ENCODE measurements at places on chromosomes 3 and 15.

DNA sequence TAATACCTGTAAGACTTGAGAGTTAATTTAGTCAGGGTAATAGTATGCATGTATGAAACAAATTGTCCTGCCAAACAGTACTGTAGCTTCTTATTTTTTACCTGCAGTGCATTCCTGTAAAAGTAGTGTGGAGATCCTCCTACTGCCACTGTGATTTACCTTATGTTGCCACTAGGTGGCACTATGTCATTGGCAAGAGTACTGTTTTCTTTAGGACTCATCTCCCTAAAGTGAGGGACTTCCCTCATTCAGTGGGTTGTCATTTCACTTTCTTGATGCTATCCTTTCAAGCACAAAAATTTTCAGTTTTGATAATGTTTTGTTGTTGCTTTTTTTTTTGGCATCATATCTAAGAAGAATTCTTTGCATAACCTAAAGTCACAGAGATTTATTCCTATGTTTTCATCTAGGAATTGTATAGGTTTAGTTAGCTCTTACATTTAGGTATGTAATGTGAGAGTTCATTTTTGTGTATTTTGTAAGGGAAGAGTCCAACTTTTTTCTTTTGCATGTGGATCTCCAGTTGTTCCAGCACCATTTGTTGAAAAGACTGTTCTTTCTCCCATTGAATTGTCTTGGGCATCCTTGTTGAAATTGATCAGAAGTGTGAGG is 105.7 kb downstream of the AKAP13 start:
- DNase-seq: peak; percentile 74

DNA sequence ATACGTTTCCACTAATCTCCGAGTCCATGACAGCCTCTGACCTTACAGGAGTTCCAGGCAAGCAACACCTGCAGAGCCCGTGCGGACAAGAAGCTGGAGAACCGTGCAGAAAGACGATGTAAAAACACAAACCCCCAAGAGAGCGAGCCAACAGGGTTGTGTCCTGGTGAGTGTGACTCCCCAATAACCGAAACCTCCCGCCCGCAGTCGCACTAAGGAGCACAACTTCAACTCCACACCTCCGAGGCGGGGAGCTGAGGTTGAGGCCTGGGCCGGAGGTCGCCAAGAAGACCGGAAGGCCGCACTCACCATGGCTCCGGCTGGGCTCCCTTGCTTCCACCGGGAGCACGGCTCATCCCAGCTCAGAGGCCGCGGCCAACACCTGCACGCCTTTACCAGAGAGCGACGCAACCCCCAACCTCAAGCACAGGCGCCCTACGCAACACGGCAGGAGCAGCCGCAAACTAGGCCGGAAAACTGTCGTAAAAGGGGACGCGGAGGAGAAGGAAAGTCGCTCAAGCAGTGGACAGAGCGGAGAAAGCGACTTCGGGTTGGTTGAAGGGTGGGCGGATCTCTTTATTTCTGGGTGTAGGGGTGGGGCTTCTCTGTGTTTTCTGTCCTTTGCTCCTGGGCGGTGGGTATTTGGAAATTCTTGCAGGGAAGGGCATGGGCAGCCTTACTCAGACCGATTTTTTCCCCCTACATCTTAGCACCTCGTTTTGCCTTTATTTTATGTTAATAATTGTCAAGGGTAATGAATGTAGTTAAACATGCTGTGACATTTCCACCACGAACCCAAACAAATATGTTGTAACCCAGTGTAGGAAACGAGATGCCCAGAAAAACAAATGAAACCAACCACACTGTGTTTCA is at the start of gene DNAJC19:
Gene DNAJC19, minus strand, starts transcription at position 446 of the 873 bp plus-strand sequence. Its CDS starts 134 bp downstream, at position 312.
- peak; percentile 100 for DNase-seq

DNA sequence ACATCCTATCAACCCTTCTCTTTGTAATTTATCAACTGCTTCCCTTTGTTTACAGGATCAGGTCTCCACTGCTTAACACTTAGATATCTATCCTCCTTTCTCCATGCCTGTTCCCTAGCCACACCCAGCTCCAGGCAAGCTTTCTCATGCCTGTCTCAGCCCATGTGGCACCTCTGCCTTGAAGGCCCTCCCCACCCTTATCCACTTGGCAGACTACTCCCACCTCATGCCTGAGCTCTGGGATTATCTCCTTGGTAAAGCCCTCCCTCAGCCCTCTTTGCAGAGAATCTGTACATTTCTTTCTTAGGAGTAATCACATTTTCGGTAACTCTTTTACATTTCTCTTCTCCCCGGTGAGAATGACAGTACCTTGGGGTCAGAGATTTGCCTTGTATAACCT is 96.0 kb downstream of the ATP1B3 start:
- no peak for DNase-seq

DNA sequence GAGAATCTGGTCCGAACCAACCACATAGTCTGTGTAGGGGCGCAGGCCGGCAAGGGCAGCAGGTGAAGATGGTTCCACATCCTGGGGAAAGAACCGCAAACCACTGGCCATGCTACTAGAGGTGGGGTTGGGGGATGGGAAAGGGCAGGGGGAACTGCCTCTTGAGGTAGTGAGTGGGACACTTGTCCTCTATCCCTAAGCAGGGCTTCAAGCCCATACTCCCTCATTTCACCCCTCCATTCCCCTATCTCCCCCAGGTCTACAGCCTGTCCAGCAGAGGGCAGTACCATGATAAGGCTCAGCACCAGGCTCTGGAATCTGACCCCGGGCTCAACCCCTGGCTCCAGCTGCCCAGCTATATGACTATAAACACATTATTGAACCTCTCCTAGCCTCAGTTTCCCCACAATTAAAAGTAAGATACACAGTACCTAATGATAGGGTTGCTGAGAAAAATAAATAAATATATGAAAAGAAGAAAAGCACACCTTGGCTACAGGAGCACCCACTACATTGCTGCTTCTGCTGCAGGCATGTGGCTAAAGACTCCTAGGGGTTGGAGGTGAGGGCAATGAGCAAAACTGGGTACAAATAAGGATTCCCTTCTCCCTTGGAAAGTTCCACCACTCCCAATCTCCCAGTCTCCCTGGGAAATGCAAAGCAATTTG is 6.3 kb downstream of the GORASP1 start:
- DNase-seq: peak; percentile 13

- DNase-seq: no peak
These were observed 149.1 kb upstream of the CGNL1 start for GRCh38 chr15:57227166-57227565.

GRCh38 chr3:183975981-183976662 is 41.6 kb downstream of the ABCC5 start:
- no peak for DNase-seq

- no peak for DNase-seq
These were observed 74.6 kb downstream of the EPHA3 start for GRCh38 chr3:89182056-89182455.

DNA sequence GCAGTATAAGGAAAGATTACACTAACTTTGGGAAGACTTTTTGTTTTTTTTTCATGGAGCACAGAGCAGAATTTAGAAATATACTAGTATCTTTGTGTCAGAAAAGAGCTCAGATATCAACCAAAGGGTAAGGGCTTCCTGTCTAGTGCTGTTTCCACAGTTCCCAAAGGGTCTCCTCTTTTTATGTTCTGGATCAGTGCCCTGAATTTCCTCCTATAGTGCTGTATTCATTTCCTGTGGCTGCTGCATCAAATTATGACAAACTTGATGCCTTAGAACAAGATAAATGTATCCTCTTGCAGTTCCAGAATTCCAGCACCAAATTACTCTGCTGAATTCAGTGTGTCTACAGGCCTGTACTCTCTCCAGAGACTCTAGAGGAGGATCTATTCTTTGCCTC is 219.8 kb upstream of the THRB start:
- no peak for DNase-seq

DNA sequence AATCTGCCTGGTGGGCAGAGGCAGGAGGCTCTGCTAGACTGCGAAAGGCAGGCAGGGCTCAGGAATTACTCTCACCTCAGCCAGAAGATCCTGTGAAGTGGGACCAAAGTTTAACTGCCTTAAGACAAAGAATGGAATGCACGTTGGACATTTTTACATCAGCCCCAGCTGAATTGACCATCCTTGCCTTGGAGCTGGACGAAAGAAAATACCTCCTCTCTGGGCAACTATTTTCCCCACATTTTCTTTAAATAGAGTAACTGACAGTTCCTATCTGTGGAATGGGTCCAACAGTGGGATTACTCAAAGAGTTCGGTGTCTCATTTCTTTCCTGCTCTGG is 28.7 kb downstream of the ARID3B start:
- DNase-seq: no peak

DNA sequence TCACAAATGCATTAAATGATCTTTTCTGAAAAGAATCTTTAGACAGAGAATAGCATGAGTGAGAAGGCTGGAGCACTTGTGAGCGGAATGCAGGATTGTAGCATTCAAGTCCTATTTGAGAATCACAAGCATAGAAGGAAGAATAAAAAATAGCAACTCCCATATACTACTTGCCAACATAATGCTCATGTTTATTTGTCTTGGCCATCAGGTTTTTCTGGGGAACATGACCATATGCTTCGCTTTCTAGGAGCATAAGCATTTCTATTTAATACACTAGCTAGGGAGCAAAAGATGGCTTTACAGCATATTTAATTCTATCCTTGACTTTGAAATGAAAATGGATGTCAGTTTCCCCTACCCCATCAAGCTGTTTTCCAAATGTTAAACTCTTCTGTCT is 170.3 kb upstream of the MITF start:
- no peak for DNase-seq

DNA sequence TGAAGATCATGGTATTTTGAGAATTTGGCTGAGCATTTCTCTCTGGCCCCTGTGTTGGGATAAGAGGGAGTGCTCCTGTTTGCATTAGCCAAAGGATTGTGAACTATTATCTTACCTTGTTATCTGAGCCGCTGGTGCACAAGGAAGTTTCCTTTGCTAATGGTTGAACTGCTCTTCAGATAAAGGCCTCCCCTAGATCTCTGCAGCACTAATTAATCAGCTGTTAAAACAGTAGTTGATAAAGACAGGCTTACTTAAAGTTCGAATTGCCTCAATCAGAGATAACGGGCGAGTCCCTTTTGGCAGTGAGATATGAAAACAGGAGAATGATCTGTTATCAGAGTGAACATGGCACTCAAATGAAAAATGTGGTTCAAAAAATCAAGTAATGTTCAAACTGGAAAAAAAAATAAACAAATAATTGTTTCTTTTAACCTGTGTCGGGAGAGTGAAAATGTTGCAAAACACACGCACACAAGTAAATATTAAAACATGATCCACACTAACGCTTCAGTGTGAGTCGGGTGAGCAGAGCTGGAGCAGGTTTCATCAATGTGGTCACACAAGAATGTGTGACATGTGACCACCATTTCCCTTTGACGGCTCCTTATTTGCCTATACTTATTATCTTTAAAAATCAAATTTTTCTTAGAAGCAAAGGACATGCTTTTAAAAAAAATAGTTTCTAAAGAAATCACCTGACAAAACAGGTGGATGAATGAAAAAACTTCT is 469.1 kb downstream of the SOX2 start:
- DNase-seq: no peak

- no peak for DNase-seq
These were observed 774.7 kb upstream of the NECTIN3 start for GRCh38 chr3:110296885-110297284.

DNA sequence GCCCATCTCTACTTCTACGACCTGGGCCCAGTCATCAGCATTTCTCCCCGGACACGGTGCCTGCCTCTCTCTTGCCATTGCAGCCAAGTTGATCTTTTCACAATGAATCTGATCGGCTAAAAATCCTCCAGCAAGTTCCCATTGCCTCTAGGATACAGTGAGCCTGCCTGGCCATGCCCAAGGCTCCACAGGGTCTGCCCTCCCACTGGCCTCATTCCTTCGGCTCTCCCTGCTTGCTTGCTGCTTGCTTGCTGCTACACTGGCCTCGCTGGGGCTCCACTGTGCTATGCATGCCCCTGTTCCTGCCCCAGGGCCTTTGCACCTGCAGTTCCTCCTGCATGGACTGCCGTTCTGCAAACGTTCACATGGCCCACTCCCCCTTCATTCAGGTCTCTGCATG is 2.0 kb downstream of the ABTB1 start:
- no peak for DNase-seq

- no peak for DNase-seq
These were observed 70.1 kb downstream of the CEMIP start for GRCh38 chr15:80849308-80849707.

DNA sequence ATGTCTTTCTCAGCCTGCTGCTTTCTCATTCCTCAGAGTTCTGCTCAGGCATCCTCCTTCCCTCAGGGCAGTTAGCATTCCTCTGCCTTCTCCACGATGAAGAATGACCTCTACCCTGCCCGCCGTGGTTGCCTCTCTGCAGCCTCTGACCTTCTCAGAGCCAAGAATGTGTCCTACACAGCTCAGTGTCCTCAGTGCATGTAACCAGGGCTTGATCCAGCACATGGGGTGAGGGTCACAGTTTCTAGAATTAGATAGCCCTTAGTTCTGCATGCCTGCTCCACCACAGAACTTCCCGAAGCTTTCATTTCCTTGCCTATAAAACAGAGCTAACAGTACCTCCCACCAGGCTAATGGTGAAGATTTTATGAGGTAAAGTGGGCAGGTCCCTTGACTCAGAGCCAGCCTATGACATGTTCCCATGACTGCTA is 182.1 kb downstream of the CLSTN2 start:
- DNase-seq: no peak

DNA sequence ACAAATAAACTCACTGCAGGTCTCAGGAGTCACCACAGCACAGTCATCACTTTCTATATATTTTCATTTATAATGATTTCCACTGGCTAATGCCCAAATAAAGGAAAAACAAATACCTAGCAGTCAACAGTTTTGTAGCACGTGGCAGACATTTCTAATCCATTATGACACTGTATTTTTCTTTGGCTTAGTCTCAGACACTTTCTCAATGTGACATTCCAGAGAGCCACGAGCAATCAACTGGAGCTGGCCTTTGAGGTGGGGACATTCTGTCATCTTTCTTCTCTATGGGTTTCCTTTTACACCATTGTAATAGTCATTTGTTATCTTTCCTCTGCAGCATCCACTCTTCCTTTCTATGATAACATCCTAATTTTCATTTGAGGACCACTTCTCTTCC is 119.7 kb downstream of the WNT5A start:
- no peak for DNase-seq

GRCh38 chr3:78322780-78323179 is 1282.9 kb downstream of the ROBO2 start:
- peak; percentile 80 for DNase-seq

- no peak for DNase-seq
These were observed 83.6 kb downstream of the SLC7A14 start for GRCh38 chr3:170502297-170502696.

GRCh38 chr3:87489892-87490291 is 213.5 kb upstream of the POU1F1 start:
- DNase-seq: no peak

DNA sequence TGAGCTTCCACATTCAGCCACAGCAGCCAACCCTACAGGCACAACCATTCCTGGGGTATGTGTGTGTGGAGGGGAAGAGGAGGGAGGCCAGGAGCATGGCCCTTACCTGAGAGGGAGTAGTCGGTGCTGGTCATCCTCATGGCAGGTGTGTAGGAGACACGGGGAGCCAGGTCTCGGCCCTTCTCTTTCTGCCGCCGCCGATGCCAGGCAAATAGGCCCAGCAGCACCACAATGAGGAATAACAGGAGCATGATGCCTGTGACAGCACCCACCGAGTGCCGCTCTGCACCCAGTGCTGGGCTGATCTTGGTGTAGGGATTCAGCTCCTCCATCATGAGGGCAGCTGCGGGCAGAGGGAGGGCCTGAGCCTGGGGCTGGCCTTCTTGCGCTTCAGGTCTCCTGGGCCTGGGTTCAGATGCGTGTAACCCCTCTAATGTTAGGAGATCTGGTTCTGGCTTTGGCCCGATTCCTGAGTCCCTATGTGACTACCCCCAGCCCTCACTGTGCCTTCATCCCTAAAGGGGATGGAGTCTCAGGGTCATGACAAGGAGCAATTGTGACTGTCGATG is 44.4 kb downstream of the RAB11A start:
- no peak for DNase-seq

GRCh38 chr15:65373163-65373651 is 4.6 kb downstream of the IGDCC3 start:
- DNase-seq: no peak

All from NCI-H2081 (cell line).